Right ventricle myocardium inferior (tissue), 1 donor: ENCODE measurements at places on chromosomes 6 and 20. TPM values are rescaled to one million over a fixed set of nuclear protein-coding genes. Genes with fewer than 3 reads are reported as not detected.

The SNAI1 gene
- total RNA-seq = 0.73 TPM

DNA sequence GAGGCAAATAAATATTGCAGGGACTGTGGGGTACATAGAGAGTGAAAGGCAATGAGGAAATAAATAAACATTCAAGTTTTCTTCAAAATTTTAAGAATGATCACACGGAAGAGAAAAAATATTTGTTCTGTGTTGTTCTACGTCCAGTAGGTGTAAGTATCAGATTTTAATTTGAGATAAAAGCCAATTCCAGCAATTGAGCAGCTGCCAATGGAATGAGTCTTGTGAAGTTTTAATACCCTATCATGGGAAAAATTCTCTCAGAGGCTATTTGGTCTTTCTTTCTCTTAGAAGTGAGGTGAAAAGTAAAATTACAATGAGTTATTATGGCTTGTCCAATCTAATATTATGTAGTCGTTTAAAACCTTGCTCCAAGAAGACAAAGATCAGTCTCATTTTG, 195.7 kb upstream of the CITED2 start:
- no peak for DNase-seq

The BTN1A1 gene
- total RNA-seq = not detected

GRCh38 chr20:8602389-8603116, 466.3 kb upstream of the PLCB4 start:
- DNase-seq = no peak

DNA sequence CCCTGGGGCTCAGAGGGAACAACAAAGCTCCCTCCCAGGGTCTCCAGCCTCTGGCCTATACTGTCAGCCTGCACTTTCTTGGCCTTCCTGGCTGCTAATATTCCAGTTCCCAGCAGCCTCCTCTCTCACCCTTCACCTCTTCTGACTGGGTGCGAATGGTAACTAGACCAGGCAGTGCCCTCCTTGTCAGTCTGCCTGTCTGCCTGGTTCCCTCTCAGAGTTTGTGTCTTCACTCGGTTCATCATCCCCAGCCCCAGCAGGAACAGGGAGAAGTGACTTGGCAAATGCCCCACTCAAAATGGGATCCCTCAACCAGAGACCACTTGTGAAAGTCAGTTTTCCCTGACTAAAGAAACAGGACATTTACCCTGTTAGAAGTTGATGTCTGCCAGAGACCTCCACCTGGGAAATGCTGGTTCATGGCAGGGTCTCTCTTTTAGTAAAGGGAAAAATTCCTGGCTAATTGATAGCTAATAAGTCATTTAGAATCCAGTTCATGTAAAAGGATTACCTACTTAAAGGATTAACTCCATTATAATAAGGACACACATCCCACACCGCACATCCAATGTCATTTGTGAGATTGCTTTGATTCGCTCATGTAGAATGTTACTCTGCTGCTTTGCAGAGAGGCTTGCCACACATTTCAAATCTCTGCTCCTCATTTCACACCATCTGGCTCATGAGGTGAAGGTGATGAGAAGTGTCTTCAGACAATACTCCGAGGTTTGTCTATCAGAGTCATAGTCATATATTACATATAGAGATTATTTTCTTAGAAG, 18.6 kb upstream of the MICB start:
- no peak for DNase-seq

DNA sequence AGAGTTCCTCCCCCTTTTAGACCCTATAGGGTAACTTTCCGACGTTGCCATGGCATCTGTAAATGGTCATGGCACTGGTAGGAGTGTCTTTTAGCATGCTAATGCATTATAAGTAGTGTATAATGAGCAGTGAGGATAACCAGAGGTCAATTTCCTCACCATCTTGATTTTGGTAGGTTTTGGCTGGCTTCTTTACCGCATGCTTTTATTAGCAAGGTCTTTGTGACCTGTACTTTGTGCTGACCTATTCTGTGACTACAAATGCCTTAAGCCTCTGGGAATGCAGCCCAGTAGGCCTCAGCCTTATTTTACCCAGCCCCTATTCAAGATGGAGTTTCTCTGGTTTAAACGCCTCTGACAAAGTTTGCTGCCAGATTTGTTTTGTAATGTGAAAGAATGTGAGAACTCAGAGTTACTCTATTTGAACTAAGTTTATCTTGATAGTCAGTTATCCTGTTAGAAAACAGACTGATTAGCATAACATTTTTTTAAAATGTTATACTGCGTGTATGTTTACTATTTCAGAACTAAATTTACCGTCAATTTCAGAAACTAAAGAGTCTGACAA, 111.3 kb upstream of the PRSS16 start:
- DNase-seq = no peak

GRCh38 chr6:167849846-167850459, 23.2 kb downstream of the AFDN start:
- DNase-seq = no peak

The ATRN gene
- total RNA-seq = 32.5 TPM

DNA sequence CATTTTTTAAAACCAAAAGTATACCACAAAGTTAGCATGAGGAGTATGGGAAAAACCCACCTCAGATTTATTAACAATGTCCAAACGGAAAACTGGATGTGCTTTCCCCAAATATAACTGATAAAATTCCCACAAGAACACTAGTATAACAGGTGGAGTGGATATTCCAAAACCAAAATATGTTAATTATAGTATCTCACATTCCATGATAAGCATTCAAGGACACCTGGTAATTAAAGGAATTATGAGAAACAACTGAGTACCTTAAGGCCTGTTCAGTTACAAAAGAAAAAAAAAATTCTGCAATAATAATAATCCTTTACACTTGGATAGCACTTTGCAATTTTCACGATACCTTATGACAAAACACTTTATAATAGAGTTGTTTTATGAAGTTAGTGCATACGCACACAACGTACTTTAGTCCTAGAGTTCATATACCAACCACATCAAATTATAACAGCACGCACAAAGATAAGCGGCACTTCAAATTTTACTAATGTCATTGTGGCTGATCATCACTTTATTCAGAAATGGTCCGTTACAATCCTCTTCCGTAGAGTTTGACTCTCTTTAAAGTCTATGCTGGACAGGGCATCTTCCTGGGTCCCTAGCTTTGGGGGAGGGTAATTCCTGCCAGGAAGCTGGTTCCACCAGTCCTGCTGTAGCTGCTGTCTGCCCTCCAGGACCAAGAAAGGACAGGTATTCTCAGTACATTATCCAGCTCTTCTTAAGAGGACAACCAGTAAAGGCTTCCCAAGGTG, 1.7 kb downstream of the CDK19 start:
- DNase-seq = no peak

DNA sequence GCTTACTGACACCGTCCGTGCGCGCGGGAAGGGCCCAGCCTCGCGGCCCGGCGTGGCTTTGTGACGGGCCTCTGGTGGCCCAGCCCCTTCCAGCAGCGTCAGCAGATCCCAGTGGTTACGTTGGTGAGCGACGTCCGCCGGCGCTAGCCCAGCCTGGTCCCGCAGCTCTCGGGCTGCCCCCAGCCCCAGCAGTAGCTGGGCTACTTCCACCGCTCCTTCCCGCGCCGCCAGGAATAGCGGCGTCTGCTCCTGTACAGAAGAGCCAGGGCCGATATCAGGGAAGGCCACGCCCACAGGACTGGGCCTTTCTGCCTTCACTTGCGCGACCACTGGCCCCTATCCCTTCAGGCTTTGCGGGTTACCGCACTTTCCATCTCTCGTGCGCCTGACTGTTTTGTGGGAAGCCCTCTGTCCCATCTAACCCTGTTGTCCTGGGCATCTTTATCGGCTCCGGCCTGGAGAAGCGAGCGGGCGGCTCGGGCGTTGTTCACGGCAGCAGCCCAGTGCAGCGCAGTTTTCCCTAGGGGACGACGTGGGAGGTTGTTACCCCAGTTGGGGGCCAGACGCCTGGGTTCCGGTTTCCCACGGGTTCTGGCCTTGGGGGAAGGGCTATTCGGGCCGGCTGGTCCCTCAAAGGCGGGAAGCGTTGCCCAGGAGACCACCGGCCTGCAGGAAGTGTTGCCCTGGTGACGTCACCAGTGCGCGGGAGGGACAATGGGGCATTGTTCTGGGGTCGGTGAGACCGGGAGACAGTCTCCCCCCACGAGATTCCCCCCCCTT, 3.6 kb upstream of the GPSM3 start:
- peak; percentile 96 for DNase-seq

The HLA-DMA gene
- 19.7 TPM for total RNA-seq

DNA sequence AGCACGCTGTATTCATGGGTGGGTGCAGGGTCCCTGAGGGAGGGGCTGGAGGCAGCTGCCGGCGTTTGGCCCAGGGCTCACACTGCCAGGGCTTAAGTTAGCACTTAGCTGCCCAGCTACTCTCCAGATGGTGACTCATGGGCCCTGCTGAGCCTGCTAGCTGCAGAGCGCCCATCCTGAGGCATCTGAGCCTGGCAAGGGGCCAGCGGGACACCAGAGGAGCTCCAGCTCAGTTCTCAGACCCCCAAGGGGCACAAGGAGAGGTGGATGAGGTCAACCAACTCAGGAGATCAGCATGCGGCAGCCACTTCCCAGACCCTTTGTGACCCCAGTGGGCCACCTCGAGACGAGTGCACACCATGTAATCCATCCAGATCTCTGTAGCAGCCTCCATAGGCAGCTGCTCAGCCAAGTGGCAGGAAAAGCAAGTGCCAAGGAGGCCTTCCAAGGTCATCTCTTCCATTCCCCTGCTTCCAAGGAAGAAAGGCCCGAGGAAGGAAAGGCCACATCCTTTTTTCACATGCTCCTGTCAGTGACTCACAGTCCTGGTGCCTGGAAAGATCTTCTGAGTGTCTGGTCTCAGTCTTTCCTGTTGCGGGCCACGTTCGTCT, 35.3 kb downstream of the FOXP4 start:
- peak; percentile 76 for DNase-seq

- no peak for DNase-seq
Observed at GRCh38 chr6:53412751-53413150, 64.0 kb upstream of the ELOVL5 start.

DNA sequence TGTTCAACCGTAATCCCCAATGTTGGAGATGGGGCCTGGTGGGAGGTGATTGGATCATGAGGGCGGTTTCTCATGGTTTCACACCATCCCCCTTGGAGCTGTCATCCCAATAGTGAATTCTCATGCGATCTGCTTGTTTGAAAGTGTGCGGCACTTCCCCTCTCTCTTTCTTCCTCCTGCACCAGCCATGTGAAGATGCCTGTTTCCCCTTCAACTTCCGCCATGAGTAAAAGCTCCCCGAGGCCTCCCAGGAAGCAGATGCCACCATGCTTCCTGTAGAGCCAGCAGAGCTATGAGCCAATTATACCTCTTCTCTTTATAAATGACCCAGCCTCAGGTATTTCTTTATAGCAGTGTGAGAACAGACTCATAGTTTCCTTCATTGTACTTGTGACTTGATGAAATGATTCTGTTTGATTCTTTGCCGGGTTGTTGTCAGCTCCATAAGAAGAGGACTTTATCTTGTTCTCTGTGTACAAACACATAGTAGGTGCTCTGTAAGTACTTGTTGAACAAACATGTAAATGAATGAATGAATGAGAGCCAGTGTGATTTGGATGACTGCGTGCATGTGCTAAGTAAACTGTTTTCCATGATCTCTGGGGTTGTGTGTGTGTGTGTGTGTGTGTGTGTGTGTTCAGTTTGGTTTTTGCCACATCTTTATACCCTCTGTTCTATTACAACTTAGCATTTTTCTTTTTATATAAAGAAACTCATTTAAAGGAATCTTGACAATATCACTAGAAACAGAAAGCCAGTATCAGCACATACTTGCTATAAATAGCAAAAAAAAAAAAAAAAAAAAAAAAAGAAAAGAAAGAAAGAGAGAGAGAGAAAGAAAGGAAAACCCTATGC, 22.5 kb upstream of the PTGIS start:
- peak; percentile 18 for DNase-seq

- DNase-seq = no peak
Observed at GRCh38 chr20:6142348-6142993, 19.6 kb upstream of the FERMT1 start.

DNA sequence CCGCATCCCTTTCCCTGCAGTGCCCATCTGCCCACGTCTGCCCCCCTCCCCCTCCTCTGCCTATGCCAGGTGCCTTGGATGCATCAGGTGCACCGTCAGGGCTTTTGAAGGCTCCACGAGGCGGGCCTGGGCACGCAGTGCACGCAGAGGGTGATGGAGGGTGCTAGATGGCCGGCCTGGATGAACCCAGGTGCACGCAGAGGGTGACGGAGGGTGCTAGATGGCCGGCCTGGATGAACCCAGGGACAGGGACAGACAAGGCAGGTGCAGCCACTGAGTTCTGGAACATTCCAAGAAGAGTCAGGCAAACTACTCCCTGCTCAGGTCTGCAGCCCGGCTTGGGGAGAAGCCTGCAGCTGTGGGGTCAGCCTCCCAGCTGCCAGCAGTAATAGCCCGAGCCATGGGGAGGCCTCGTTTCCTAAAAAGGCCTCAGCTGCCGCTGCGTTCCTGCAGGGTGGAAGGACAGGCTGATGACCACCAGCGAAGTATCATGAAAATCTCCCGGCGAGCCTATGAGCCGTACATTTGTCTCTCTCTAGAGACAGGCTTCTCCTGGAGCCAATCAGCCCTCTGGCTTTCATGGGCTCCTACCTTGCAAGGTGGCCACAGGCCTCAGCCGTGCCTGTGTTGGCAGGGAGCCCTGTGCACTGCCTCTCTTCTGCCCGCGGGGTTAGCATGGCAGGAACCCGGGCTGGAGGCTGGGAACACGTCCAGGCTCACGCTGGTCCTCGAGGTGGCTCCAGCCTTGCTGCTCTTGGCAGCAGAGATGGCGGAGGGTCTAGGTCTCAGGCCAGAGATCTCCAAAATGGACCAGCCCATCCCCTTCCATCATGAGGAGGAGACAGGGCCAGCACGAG, 29.6 kb downstream of the NTSR1 start:
- peak; percentile 52 for DNase-seq

DNA sequence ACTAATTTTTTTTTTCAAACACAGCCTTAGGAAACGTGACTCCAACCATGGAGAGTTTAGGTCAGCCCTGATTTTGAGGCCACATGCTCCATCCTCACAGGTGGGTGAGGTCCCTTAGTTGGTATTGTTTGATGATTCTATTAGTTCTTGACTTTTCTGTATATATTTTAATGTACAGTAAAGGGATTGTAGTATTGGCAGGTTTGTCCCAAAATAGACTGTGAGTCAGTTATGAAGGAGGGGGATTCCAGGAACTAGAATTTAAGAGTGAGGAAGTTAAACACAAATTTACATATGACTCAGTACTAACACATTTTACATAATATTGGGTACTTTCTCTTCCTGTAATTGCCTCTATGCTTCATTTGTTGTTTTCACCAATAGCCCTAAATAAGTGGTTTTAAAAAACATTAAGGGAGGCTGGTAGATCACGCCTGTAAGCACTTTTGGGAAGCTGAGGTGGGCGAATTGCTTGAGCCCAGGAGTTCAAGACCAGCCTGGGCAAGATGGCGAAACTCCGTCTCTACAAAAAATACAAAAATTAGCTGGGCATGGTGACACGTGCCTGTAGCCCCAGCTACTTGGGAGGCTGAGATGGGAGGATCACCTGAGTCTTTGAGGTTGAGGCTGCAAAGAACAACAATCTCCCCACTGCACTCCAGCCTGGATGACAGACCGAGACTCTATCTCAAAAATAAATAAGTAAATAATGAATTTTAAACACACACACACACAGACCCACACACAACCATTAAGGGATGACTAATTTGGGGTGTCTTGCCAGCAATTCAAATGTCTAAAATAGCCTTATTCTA, 81.8 kb downstream of the SGK1 start:
- DNase-seq = no peak

GRCh38 chr6:7727946-7728854, 2.3 kb downstream of the BMP6 start:
- DNase-seq = no peak
